ENCODE measurements at places on chromosomes 5 and 9.

GRCh38 chr5:157186309-157187045 lies 5.8 kb downstream of the ITK start:
- no peaks in the 10 kb centered on the region for H3K36me3 ChIP-seq
- H3K4me1 ChIP-seq = no peaks in the 10 kb centered on the region
- DNase-seq = no peak

DNA sequence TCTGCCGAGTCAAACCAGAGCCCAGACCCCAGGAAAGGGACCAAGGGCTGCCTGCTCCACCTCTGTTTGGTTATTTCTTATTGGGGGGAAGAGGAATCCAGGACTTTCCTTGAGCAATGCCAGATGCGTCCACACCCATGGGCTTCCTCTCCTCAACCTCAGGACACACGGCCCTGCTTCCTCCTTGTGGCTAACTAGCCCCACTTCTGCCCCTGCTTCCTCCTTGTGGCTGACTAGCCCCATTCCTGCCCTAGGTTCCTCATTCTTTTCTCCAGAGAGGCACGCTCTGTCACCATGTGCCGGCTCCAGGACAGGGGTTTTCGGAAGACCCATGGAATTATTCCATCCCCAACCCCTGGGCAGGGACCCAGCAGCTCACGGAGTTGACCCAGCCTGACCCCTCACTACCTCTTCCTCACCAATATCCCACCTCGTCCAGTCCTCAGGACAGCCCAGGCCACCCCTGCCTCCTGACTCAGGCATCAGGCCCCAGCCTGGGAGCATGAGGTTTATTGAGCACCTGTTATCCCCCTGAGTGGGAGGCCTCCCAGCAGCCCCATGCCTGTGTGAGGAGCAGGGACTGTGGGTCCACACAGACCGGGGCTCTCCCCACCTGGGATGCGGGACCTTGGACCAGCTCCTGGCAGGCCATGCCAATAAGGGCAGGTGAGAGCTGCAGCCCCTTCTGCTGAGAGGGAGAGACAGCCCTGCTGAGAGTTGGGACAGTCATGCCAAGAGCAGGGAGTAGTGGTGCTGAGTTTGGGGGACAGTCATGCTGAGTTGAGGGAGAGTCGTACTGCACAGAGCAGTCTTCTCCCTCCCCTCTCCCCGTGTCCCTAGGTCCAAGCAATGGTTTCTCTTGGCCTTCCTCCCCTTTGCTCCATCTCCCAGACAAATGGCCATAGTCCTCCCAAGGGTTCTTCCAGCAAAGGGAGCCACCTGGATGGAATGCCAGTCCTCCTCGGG lies 11.8 kb upstream of the FCN1 start:
- H3K4me1 ChIP-seq = peaks cover 6% of the 10 kb centered on the region
- DNase-seq = no peak
- peaks cover 3% of the 10 kb centered on the region for H3K27me3 ChIP-seq
- no peak overlapping the region for H3K4me3 ChIP-seq
- H3K36me3 ChIP-seq = no peaks in the 10 kb centered on the region

DNA sequence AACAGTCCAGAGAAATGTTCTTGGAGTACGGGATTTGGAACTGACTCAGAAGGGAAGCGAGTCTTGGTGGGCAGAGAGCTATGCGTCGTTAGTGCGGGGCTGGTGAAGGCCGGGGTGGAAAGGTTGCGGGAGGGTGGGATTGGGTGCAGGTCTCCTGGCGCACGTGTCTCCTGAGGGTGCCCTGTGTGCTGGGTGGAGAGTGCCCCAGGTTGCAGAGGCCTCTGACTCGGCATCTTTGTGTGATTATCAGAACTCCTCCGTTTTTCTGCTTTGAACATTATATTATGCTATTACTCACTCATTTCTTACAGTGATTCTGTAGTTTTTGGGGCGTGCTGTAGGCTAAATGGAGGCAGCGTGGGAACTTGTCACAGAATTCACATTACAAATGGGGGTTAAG lies 11.4 kb downstream of the CEP72 start:
- no peaks in the 10 kb centered on the region for H3K27me3 ChIP-seq
- no peak for DNase-seq
- peaks cover 14% of the 10 kb centered on the region for H3K36me3 ChIP-seq
- H3K27ac ChIP-seq = no peak overlapping the region

GRCh38 chr5:115098041-115098702 lies 71.5 kb downstream of the TRIM36 start:
- H3K4me1 ChIP-seq = no peaks in the 10 kb centered on the region
- no peaks in the 10 kb centered on the region for H3K36me3 ChIP-seq
- no peak overlapping the region for H3K4me3 ChIP-seq
- no peaks in the 10 kb centered on the region for H3K27me3 ChIP-seq

DNA sequence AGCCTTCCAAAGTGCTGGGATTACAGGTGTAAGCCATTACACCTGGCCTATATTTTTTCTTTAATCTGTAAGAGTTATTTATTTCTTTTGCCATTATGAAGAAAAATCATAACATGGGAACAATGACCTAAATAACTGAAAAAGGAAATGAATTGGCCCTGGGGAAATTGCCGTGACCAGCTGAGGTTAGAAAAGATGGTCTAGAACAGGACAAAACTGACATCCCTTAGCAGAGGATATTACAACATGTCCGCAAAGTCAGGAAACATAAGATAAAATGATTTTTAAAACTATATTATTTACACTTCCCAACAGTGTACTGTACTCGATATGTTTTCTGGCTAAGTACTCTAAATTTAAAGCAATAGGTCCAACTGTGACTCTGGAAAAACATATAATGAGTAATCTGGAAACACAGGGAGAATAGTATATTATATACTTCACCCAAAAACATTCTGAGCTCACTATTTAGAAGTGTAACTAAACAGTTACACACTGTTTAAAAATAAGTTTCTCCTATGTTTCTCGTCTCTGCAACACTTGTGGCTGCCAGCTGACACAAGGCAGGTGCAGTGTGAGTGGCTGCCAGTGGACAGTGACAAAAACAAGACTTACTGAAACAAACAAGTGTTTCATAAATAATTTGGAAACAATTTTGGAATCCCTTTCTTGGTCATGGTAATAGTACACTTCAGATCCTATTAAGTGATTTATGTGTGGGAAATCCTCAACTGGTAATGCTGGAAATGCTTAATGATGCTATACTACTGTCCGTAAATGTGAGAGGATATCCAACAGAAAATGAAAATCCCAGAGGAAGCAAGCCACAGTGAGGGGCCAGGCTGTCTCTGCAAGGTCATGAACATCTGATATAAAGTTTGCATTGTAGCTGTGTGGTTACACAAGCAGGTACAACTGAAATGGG lies 69.1 kb downstream of the C9orf85 start:
- peaks cover 6% of the 10 kb centered on the region for H3K36me3 ChIP-seq
- H3K27me3 ChIP-seq = no peaks in the 10 kb centered on the region
- H3K4me1 ChIP-seq = peaks cover 4% of the 10 kb centered on the region
- H3K4me3 ChIP-seq = no peak overlapping the region
- no peak for DNase-seq
- no peak overlapping the region for H3K27ac ChIP-seq

GRCh38 chr9:100473276-100474081 lies 530 bp downstream of the TMEFF1 start:
- peak overlapping the region; percentile 90 for H3K27ac ChIP-seq
- H3K4me1 ChIP-seq = peaks cover 31% of the 10 kb centered on the region
- peaks cover 6% of the 10 kb centered on the region for H3K36me3 ChIP-seq
- H3K27me3 ChIP-seq = no peaks in the 10 kb centered on the region

GRCh38 chr5:132074772-132075718 lies 1.5 kb downstream of the CSF2 start:
- H3K4me1 ChIP-seq = peaks cover 17% of the 10 kb centered on the region
- no peak overlapping the region for H3K27ac ChIP-seq
- H3K27me3 ChIP-seq = peaks cover 2% of the 10 kb centered on the region
- no peaks in the 10 kb centered on the region for H3K36me3 ChIP-seq
- no peak overlapping the region for H3K4me3 ChIP-seq
- DNase-seq = no peak

- H3K27ac ChIP-seq = no peak overlapping the region
- DNase-seq = no peak
- H3K4me3 ChIP-seq = no peak overlapping the region
- peaks cover 3% of the 10 kb centered on the region for H3K27me3 ChIP-seq
Measured at GRCh38 chr9:27671636-27672035, 98.4 kb upstream of the C9orf72 start.

DNA sequence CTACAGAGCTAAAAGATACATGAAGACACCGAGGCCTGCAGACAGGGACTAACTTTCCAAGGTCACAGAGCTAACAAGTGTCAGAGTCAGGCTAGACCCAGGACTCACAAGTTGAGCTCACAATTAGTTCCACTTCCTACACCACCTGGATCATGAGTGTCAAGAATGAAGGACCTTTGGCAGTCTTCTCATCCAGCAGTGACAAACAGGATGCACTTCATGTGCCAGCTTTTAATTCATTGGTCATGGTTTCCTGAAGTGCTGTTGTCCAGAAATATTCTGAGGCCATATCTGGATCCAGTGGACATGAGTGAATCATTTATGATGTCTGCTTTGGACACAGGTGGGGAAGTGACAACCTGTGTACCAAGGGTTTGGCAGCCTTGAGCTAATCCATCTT lies 77.4 kb downstream of the KCNIP1 start:
- peaks cover 5% of the 10 kb centered on the region for H3K4me1 ChIP-seq
- DNase-seq = no peak
- H3K27ac ChIP-seq = no peak overlapping the region
- no peaks in the 10 kb centered on the region for H3K27me3 ChIP-seq

Measured in progenitor cell of endocrine pancreas (in vitro differentiated cells).